Islet precursor cell (in vitro differentiated cells): ENCODE measurements at places on chromosomes 3 and 15.
A peak's percentile ranks its signal among the peaks of the same experiment; 100 is the strongest.

- no peak for DNase-seq
Measured at GRCh38 chr15:90890839-90891238, 6.5 kb downstream of the FES start.

GRCh38 chr3:196050597-196050996 lies 31.3 kb downstream of the TFRC start:
- DNase-seq: no peak

DNA sequence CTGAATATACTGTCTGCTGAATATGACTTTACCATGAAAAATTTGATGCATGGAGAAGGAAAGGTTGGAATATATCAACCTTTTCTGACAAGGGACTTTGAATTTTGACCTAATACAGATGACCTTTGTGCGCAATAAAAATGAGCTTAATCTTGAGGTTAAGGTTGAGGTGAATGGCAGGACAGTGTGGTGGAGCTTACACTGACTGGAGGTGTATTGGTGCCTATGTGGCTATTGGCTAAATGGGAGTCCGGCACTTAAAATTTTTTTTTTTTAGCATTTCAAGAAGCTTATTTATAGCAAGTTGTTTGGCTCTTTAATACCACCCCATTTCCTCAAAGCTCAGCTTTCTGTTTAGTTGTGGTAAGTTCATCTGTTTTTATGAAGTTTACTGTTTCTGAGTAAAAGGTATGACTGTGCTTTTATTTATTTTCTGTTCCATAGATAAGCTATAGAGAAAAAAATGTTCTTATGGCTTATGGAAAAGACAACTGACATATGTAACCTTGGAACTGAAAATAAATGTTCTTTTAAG lies 15.2 kb downstream of the CDIN1 start:
- no peak for DNase-seq

- DNase-seq: no peak
Measured at GRCh38 chr3:180421221-180421620, 180.7 kb upstream of the TTC14 start.

GRCh38 chr15:74453925-74454763 lies 6.8 kb downstream of the UBL7 start:
- DNase-seq: peak; percentile 49
